T-cell (primary cell): ENCODE measurements at places on chromosomes 7 and 10. TPM values are rescaled to one million over a fixed set of nuclear protein-coding genes. Genes with fewer than 3 reads are reported as not detected.

Gene TMEM254
- 12.3 TPM for total RNA-seq

Gene HERPUD2
- total RNA-seq, result 94.0 TPM

Gene CNTNAP2
- total RNA-seq, result 0.15 TPM

Gene SPDYE5
- total RNA-seq, result not detected

Gene NXPH1
- not detected for total RNA-seq

Gene HMX2
- total RNA-seq, result not detected

Gene SHLD2
- total RNA-seq, result 21.8 TPM

Gene NKX2-3
- not detected for total RNA-seq

Gene TDRD1
- total RNA-seq, result 0.12 TPM

Gene SLC13A4
- total RNA-seq, result not detected

Gene MOGAT3
- total RNA-seq, result not detected

Gene CHST15
- 0.95 TPM for total RNA-seq

Gene CLRN3
- total RNA-seq, result not detected

Gene ASAH2B
- total RNA-seq, result 5.5 TPM
